Kidney epithelial cell (primary cell): ENCODE measurements at places on chromosomes 6 and 20. TPM values are rescaled to one million over a fixed set of nuclear protein-coding genes. Genes with fewer than 3 reads are reported as not detected.

ALDH8A1 gene
- 0.46 and 9.3 TPM in 2 replicates for total RNA-seq

SLA2 gene
- 0.08 TPM in 1 of 2 replicates, not detected in the other for total RNA-seq

BEND6 gene
- 2.7 and 2.8 TPM in 2 replicates for total RNA-seq

MATN4 gene
- total RNA-seq, result not detected in 2 replicates

PABPC1L gene
- 15.7 and 27.2 TPM in 2 replicates for total RNA-seq

DST gene
- total RNA-seq, result 91.3 and 108 TPM in 2 replicates

GSTA4 gene
- 13.1 and 14.3 TPM in 2 replicates for total RNA-seq

DNA sequence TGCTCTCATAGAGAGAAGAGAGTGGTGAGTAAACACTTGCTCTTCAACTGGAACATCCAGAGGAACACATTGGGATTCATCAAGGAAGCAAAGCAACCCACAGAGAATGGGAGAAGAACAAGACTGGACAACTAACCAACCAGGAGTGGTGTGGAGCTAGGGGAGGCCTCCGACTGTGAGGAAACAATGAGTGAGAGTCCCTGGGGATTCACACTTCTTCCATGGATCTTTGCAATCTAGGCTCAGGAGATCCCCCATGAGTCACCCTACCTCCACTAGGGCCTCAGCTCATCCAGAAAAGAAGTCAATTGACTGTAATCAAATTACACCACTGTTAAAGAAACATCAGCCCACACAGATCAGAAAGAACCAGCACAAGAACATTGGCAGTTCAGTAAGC is 42.3 kb upstream of the CLVS2 start:
- DNase-seq, result no peak

DNA sequence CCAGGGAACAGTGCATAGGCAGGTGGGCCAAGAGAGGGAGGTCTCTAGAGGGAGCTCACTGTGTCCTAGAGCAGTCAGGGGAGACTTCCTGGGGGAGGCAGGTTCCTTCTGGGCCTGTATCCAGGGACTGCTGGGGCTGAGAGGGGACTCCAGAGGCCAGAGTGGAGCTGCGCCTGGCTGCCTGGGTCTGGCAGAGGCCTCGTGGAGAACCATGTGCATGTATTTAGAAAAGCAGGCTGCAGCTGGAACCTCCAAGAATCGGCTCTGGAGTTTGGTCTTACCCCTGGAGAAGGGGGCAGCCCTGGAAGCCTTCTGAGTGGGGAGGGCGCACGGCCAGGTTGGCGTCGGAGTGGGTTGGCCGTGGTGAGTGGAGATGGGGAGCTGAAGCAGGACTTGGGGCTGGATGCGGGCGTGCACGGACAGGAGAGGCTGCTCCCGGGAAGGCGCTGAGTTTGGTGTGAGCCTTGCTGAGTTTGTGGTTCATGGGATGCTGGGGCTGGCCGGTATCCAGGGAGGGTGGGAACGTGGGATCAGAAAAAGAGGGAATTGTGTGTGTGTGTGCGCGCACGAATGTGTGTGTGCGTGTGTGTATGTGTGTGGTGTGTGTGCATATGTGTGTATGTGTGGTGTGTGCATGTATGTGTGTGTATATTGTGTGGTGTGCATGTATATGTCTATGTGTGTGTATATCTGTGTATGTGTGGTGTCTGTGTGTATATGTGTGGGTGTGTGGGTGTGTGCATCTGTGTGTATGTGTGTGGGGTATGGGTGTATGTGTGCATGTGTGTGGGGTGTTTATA is 10.8 kb downstream of the VSTM2L start:
- DNase-seq, result no peak

- DNase-seq, result no peak
Measured at GRCh38 chr6:27157459-27158315, 89.8 kb upstream of the PRSS16 start.

DNA sequence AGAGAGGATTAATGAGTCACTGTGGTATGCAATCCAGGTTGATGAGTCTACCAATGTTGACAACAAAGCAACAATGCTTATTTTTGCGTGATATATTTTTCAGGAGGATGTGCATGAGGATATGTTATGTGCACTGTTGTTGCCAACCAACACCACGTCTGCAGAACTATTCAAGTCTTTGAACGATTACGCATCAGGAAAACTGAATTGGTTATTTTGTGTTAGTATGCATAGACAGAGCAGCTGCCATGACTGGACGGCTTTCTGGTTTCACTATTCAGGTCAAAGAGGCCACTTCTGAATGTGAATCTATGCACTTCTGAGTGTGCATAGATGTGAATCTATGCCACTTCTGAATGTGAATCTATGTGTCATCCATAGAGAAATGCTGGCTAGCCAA is 134.0 kb upstream of the GRIK2 start:
- DNase-seq, result no peak

- peak; percentile 63 for DNase-seq
Measured at GRCh38 chr6:44172731-44173500, 14.3 kb downstream of the CAPN11 start.

GRCh38 chr20:9615766-9616454 is 101.5 kb downstream of the LAMP5 start:
- DNase-seq, result no peak

- no peak for DNase-seq
Measured at GRCh38 chr6:113924312-113924723, 46.6 kb downstream of the HDAC2 start.

GRCh38 chr6:42498473-42499128 is 46.9 kb upstream of the TRERF1 start:
- no peak for DNase-seq

GRCh38 chr20:4670469-4670868 is 51.2 kb upstream of the PRND start:
- no peak for DNase-seq

- DNase-seq, result no peak
Measured at GRCh38 chr20:53214392-53214791, 242.2 kb downstream of the TSHZ2 start.

DNA sequence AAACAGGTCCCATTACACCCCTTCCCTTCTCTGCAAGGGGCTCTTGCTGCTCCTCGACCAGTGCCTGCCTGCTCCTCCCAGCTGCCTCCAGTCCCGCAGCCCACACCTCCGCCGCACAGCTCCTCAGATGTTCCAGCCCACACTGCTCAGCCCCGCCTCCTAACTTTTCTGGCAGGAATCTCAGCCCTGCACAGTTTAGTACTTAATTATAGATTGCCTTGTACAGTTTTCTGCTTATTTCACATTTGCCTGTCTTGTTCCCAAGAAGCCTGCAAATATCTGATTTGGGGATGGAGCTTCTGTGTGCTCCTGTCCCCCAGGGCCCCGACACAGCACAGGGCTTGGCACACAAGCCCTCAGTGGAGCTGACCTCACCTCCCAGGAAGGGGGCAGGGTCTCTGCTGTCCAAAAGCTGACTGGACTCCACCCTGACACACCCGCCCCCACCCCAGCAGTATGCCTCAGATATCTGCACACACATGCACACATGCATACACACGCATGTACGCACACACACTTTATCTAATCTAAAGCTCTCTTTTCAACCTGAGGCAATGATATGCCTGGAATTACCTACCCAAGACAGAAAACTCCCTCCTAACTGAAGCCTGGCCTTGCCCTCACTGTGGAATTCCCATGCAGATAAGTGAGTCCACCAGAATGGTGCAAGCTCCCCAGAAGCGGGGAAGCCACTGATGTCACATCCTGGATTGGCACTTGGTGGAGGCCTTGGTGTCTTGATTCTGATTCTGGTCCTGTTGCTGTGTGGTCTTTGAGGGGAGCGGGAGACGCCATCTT is 1.2 kb upstream of the PNPLA1 start:
- no peak for DNase-seq

DNA sequence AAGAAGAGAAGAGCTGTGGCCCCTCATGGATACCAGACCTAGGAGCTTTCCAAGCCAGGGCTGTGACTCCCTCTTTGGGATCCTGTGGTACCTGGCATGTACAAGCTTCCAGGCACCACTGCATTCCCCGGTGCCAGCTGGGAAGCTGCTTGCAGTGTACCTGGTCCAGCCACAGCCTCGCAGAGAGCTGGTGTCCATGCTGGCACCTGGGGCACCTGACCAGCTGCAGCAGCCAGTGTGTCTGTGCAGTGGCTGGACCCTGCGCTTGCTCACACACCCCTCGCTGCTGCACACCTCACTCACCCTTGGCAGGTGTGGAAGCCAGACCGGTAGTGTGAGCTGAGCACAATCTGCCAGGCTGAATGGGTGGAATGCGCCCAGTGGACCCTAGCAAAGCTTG is 190.9 kb upstream of the MAN1A1 start:
- DNase-seq, result no peak

GRCh38 chr6:7338031-7338430 is 25.0 kb upstream of the SSR1 start:
- no peak for DNase-seq

DNA sequence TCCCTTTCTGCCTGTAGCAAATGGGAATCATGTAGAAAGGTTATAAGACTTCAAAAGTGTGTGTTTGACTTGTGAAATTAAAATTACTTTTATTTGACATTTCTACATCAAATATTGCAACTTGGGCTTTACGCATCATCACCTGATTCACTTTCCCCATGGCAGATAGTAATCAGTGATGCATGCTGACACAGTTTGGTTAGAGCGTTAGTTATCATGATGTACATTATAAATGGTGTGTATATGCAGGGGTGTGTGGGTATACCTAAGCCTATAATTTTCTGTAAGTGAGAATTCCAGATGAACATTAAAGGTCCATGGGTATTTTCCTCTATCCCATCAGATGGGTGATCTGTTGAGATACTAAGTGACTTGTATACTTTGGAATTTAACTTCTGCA is 141.5 kb downstream of the KLHL32 start:
- DNase-seq, result no peak

- DNase-seq, result no peak
Measured at GRCh38 chr20:57374343-57374930, 16.8 kb upstream of the RBM38 start.

- no peak for DNase-seq
Measured at GRCh38 chr6:122401104-122401503, 1.7 kb downstream of the HSF2 start.

DNA sequence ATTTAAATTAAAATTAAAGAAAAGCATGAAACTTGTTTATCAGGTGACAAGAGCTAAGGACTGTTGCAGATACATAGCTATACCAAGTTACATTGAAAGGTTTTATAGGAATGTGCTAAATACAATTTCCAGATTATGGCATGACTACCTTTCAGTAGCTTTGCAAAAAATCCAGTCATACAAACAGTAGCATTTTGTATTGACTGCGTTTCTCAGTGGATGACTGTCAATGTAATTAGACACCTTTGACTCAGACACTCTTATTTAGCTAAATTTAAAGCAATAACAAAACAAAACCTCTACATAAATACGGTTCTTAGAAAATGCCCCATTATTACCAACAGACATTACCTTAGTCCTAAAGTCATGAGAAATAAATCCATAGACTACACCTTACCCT is 275.8 kb upstream of the RUNX2 start:
- DNase-seq, result no peak

DNA sequence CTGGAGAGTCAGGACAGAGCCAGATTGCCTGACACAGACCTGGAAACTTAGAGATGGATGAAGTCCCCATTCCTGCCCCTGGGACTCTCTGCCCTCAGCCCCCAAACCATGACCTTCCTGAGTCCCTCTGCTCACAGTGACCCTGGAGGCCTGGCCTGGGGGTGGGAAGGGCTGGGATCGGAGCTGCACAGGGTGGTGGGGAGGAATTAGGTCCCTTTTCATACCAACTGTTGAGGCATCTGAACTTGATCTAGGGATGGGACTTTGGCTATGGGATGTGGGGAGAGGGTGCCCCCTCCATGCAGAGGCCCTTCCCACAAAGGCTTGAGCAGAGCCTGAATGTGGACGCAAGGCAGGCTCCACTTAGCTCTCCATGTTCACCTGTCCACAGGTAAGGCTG is 144.1 kb downstream of the MRPL14 start:
- no peak for DNase-seq

- no peak for DNase-seq
Measured at GRCh38 chr20:14208956-14209355, 128.5 kb downstream of the FLRT3 start.

- no peak for DNase-seq
Measured at GRCh38 chr6:137412562-137412961, 81.6 kb downstream of the OLIG3 start.

GRCh38 chr20:44585057-44585963 is 2.9 kb downstream of the PKIG start:
- DNase-seq, result no peak
